ENCODE measurements at places on chromosomes 3 and 15. TPM values are rescaled to one million over a fixed set of nuclear protein-coding genes. Genes with fewer than 3 reads are reported as not detected.

The CALML4 gene
- total RNA-seq: 7.3 TPM

The RETNLB gene
- total RNA-seq: not detected

The HMG20A gene
- 40.9 TPM for total RNA-seq

The ZCWPW2 gene
- total RNA-seq: 1.1 TPM

The CCDC39 gene
- total RNA-seq: 2.2 TPM

Measured in lower lobe of right lung (tissue), 2 donors.